ENCODE measurements at places on chromosomes 12 and 14.

GRCh38 chr12:25187781-25188180, 7.2 kb downstream of the DNAI7 start:
- DNase-seq: no peak

- no peak for DNase-seq
Measured at GRCh38 chr12:72747111-72747849, 475.1 kb downstream of the TRHDE start.

GRCh38 chr12:89306827-89307473, 45.4 kb downstream of the DUSP6 start:
- DNase-seq: no peak

GRCh38 chr14:105197211-105197641, 16.1 kb upstream of the NUDT14 start:
- peak; percentile 30 for DNase-seq

GRCh38 chr14:24074625-24075484, 3.5 kb downstream of the CPNE6 start:
- DNase-seq: no peak

DNA sequence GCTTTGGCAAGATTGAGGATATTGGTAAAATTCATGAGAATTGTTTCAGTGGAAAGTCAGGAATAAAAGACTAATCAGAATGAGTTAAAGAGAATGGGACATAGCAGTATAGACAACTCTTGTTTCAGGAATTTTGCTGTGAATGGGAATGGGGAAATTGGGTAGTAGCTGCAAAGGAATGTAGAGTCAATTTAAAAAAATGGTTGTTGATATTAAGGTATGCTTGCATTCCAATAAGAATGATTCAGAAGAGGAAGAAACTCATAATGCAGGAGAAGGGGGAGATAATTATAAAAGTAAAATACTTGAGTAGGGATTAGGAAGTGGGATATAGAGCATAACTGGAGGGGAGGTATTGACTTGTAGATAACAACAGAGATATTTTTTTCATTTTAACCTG, 40.7 kb downstream of the MNAT1 start:
- no peak for DNase-seq

DNA sequence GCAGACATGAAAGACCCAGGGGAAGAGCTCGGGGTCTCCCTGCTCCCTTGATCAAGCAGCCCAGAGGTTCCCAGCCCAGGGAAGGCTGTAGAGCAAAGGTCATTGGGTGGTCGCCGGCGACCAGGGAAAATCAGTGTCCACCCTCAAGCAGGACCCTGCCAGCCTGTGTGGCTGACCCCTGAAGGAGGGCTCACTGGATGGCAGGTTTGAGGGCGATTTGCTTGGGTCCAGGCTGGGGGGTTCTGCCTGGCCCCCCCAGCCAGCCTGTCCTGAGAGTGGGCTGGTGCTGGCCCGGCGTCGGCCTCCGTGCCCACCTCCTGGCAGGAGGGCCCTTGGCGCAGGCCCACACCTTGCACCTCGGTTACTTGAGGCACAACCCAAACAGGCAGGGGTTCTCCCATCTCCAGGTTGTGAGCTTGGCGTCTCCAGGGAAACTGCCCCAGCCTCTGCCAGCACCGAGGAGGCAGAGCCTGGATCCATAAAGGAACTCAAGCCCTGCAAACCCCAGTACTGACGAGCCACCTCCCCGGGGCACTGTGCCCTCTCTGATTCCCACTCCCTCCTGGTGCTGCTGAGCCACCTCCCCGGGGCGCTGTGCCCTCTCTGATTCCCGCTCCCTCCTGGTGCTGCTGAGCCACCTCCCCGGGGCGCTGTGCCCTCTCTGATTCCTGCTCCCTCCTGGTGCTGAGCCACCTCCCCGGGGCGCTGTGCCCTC, 329.0 kb upstream of the SFSWAP start:
- DNase-seq: no peak

DNA sequence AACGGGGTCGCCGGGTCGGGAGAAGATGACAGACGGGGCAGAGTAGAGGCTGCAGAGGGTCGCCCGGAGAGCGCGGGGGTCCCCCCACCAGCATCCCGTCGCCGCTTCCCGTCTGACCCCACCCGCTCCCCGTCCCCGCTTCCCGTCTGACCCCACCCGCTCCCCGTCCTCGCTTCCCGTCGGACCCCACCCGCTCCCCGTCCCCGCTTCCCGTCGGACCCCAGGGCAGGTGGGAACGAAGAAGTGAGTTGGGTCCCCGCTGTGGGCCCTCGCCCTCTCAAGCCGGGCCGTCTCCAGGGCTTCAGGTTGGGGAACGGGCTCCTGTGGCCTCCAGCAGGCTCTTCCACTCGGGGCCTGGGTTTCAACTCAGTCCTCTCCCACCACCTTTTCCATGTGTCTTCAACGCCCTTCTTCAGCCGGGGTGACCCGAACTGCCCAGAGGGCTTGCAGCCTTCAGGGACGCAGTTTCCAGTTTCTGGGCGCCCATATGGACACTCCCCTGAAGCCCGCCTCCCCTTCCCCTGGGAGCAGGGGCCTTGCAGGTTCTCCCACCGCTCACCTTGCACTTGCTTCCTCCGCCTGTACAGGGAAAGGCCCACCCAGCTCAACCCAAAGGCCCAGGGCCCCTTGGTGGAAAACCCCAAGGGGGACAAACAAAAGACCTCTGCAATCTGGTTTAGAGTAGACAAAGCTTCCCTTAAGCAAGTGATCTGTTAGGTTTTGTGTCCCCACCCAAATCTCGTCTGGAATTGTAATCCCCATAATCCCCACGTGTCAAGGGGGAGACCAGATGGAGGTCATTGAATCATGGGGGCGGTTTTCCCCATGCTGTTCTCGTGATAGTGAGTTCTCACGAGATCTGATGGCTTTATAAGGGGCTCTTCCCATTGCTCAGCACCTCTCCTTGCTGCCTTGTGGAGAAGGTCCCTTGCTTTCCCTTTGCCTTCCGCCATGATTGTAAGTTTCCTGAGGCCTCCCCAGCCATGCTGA, 66.5 kb downstream of the TNFAIP2 start:
- no peak for DNase-seq

DNA sequence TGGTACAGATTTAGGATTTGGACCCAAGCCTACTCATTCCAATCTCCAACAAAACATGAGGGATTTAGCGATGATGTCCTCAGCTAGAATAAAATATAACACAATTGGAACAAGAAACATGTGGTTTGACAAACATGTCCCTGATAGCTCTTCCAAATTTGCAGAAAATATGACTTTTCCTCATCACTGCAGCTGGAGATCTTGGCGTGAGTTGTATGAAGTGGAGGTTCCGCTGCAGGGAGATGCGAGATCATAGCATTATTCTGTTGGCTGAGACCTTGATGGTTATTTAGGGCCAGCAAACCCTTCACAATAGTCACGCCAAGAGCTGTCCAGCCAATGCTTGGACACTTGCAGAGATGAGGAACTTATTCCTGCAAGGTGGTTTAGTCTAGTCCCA, 413.4 kb upstream of the TBX3 start:
- no peak for DNase-seq

DNA sequence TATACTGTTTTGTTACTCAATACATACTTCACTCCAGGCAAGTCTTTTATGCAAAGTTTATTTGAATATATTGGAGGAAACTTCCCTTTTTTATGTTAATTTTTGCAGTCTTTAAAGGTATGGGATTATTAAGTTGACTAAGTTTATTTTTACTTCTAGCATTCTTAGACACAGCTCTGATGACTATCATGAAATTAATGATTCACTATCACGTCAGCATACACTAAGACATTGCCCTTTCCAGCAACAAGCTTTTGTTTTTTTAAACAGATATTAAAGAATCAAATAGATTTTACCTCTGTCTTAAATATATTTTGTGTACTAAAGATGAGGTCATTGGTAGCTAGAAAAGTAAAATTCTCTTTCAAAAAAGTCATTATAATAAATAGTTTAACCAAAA, 52.1 kb downstream of the DERA start:
- no peak for DNase-seq

DNA sequence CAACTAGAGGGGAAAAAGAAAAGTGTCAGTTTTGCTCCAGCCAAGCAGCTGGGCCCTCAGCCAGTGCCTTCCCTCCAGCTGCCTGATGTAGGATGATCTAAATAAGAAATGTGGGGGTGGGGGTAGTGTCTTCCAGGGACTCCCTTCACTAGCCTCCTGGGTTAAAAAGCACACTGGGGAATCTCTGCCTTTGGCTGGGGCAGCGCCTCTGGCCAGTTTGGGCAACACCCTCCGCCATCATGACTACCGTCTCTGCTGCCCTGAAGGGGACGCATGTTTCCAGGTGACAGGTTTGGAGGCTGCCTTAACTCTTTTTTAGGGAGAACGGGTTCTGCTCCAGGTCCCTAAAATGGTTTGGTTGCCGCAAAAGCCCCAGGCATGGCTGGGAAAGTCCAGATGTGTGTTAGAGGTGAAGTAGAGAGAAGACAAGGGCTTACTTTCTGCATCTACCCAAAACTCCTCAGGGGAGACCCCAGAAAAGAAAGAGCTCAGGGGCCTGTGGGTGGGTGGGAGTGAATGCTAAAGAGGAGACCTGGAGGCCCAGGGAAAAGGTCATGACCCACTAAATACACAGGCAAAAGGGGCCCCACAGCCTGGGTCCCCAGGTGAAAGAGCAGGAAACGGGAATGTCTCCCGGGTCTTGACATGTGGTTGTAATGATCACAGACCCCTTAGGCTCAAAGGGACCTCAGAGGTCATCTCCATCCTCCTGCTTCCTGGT, 132.8 kb upstream of the CCND2 start:
- no peak for DNase-seq

- no peak for DNase-seq
Measured at GRCh38 chr14:96265383-96266095, 9.5 kb downstream of the BDKRB1 start.

DNA sequence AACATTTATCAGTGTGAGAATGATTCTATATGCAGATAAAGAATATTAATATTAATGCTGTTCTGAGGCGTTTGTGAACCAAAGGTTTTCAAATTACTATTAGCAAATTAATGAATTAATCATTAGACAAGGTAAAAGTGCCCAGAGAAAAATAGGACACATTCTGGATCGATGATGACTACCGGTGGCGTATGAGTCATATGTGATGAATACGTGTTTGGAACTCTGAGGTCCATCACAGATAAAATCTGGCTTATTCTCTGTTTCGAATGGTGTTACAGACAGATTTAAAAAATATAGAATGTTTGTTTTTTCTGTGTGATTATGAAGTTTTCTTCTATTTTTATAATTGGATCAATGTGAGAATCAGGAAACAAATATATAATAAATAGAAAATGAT, 79.2 kb upstream of the RTL1 start:
- DNase-seq: no peak

DNA sequence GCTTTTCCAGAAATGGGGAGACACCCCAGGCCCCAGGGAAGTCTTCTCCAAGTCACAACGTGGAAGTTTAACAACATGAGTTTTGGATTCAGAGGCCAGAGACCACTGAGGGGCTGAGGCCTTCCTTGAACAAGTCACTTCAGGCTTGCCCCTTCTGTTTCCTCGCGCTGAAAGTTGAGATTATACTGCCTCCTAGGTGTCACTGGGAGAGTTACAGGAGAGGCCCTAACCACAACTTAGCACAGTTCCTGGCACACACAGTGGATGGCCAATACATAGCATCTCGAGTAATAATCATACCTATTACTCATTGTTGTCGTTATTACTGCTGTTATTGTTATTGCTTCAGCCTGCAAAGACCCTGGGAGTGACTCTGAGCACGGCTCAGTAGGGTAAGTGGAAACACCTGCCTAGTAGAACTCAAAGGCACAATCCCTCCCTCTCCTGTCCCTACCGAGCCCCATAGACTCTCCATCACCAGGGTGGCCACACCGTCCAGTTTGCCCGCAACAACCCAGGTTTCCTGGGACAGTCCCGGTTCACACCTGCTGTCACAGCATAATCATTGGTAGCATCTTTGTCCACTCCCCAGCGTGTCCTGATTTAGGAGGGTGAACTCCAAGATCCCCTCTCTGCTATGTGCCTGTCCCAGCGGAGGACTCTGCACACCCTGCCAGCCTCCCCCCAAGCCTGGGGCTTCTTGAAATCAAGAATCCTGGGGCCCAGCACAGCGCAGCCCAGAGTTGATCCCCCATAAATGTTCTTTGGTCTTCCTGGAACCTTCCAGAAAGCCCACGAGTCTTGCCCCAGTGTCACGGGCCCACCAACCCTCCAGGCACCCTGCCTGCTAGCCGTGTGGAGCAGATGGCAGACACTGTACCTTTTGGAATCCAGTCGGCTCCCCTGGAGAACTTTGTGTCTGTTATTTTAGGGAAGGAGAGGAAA, 85.0 kb downstream of the SYNE3 start:
- DNase-seq: peak; percentile 12

- no peak for DNase-seq
Measured at GRCh38 chr12:115840159-115840558, 437.3 kb downstream of the MED13L start.

DNA sequence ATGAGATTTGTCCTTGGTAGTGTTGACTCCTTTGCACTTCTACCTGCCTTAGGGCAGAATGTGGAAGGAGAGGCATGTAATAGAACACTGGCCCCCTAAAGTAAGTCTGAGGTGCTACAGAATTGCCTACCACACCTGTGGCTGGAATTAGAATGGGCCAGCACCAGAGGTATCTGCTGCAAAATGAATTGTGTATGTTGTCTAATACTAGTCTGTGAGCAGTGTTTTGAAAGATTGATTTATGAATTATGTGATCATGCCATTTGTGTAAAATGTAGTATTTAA, 5.7 kb upstream of the STYX start:
- DNase-seq: no peak

DNA sequence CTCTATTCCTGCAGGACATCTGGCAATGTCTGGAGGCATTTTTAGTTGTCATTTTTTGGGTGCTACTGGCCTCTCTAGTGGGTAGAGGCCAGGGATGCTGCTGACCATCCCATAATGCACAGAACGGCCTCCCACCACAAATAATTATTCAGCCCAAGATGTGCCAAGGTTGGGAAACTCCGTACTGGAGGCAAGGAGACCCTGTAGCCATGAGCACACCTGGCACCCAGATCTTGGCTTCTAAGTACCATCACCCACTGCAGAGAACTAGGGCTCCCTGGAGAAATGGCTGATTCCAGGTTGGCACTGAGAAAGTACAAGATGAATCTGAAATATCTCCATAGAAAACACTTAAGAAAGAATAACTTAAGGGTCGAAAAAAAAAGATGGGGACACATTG, 81.7 kb downstream of the RBM19 start:
- DNase-seq: no peak

GRCh38 chr12:68620519-68621471, 10.1 kb downstream of the RAP1B start:
- no peak for DNase-seq

DNA sequence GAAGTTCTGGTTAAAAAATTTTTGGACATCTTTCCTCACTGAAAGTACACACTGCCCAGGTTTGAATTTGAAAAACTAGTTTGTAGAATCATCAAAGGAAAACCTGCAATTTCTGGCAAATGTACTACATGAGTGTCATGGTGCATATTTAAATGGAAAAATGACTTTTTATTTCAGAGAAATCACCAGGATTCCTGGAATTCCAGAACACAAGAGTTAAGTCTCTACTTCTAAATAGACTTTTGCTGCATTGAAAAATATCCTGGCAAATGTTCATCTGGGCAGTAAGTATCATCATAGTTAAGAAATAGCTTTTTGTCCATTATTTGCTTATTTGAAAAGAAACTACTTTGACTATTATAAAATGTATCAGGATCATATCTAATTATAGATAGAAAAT, 275.1 kb downstream of the PRKD1 start:
- no peak for DNase-seq

- no peak for DNase-seq
Measured at GRCh38 chr12:89836026-89836425, 127.4 kb upstream of the ATP2B1 start.

GRCh38 chr12:131701705-131702572, 9.0 kb upstream of the SFSWAP start:
- DNase-seq: no peak

GRCh38 chr12:67710582-67710981, 62.0 kb downstream of the DYRK2 start:
- DNase-seq: no peak

GRCh38 chr12:123895451-123895850, 77.2 kb downstream of the CCDC92 start:
- no peak for DNase-seq
